AG09309 (cell line): ENCODE measurements at places on chromosomes 5 and 9.
A peak's percentile ranks its signal among the peaks of the same experiment; 100 is the strongest.

DNA sequence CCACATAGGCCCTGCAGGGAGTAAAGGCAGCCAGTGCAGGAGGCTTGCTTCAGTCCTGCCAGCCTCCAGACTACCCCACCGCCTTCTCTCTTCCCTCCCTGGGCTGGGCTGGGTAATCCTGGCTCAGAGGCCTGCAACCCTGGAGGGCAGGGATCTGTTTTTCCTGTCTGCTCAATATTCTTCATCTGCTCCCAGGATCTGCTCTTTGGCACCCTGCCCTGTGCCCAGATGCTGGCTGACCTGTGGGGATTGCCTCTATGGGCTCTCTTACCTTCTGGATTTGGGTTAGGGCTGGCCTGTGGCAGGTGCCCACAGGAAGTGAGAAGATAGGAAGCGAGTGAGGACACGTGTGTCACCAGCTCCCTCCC is 7.3 kb upstream of the ANGPTL2 start:
- DNase-seq, result no peak

- no peak for DNase-seq
Observed at GRCh38 chr5:115132465-115132864, 37.2 kb downstream of the TRIM36 start.

DNA sequence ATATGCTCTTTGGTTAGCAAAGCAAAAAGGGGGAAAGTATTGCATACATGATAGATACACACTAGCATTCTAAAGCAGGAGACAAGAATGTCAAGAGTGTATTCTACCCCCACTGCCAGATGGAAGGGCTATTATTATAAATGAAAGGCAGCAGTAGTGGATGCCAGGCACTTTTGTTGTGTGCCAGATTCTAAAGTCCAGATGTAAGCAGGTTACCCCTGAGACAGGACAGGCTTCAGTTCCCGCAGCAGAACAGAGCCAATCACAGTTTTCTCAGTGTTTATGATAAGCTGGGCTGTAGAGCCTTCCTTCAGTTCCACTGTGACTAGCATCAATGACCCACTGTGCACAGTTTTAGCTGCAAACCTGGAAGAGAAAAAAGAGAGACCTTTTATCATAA is 226.6 kb upstream of the TBCA start:
- no peak for DNase-seq

- no peak for DNase-seq
Observed at GRCh38 chr5:178323961-178324360, 91.4 kb upstream of the PHYKPL start.

DNA sequence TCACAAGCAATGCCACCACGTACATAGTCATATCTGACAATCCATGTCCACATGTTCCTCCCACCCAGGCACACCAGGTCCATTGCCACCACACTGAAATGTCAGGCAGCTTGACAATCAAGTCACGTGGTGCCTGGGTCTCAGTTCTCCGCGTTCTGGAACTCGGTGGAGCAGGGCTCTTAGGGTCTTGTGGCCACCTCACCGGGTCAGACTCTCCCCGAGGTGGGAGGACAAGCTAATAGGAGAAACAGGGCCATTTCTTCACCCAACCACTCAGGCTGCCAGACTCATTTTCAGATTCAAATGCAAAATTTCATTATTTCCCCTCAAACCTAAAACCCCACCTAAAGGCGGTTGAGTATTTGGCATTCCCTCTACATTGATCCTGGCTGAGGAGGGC is 200.5 kb upstream of the GAS1 start:
- no peak for DNase-seq

DNA sequence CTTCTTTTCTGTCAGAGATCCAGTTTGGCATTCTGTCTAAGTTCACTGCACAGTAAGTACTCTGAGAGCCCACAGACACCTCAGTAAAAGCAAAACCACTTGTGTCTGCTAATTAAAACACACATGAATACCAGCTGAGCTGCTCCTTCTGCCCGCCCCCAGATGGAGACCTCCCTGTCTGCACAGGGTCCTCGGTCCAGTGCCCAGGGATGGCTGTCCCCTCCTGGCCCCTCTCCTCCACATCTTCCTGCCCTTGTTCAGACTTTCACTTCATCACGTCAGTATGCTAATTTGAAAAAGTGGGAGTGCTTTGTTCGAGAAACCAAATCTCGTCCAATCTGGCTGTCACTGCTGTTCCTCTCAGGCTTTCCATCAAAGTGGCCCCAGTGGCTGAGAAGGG is 43.5 kb downstream of the LIX1 start:
- DNase-seq, result no peak

DNA sequence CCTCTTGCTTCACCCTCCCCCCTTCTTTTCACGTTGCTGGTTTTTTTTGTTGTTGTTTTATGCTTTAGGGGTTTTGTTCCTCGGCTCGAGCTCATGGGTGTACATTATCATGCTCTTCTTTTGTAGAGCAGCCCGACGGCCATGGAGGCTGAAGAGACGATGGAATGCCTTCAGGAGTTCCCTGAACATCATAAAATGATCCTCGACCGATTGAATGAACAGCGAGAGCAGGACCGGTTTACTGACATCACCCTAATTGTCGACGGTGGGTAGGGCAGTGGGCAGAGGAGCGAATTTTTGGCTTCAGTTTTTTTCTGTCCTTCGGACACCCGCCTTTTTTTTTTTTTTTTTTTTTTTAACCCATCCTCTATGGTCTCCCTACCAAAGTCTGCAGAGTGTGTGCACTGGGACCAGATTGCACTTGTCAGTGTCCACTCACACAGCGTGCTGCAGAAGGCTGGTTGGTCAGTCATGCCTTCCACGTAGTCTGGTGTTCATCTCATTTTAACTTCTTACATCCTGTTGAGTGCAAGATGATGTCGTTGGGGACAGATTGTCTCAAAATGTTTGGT is 1.3 kb downstream of the ZNF131 start:
- DNase-seq, result peak; percentile 8

DNA sequence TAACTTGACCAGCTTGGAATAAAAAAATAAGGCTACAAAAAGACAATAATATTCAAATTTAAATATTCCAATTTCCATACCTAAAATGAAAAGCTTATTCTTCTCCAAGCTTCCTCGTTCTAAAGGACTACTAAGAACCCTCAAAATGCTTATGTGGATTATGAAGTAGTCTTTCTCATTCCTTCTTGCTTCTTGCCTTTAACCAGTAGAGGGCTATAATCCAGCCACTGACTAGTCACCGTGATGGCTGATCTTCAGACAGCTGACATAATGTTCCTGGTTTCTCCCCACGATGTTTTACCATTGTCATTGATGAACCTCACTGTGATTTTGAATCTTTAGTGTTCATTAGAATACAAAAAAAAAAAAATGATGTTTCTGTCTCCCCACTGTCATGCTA is 515.3 kb downstream of the TLE1 start:
- no peak for DNase-seq

GRCh38 chr9:2879803-2880202 is 35.9 kb upstream of the PUM3 start:
- DNase-seq, result no peak

- DNase-seq, result no peak
Observed at GRCh38 chr5:141834331-141834730, 43.9 kb downstream of the PCDH1 start.

DNA sequence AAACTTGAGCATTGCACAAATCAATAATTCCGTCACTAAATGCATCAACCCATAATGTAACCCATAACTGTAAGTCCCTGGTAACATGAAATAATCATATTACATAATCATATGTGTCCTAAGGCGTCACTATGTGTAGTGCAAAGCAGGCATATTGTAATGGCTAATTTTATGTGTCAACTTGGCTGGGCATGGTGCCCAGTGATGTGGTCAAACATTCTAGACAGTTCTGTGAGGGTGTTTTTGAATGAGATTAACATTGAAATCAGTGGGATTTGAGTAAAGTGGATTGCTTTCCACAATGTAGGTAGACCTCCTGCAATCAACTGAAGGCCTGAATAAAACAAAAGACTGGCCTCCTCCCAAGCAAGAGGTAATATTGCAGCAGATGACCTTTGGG is 794.4 kb upstream of the ACO1 start:
- DNase-seq, result no peak

GRCh38 chr5:141507387-141508091 is 18.7 kb downstream of the PCDHGC5 start:
- no peak for DNase-seq

DNA sequence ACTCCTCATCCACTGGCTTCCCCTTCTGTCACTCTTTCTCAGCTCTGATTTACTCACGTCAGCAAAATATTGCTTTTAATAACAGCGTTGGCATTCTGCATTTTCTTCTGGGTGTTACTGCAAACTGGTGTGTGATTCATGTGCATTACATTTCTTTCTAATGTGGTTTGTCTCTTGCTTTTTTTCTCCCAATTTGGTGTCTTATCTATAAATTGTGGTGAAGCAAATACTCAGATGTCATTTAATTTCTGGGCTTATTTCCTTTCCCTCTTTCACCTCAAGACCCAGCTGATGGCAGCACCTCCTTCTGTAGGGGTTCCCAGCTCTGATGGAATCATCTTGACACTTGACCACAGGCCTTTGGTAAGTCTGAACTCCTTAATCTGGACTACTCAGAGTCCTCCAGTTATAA is 180.7 kb upstream of the ZNF618 start:
- DNase-seq, result no peak

GRCh38 chr5:78537821-78538220 is 110.8 kb downstream of the LHFPL2 start:
- DNase-seq, result no peak

GRCh38 chr5:131209506-131210150 is 38.9 kb downstream of the LYRM7 start:
- DNase-seq, result no peak

DNA sequence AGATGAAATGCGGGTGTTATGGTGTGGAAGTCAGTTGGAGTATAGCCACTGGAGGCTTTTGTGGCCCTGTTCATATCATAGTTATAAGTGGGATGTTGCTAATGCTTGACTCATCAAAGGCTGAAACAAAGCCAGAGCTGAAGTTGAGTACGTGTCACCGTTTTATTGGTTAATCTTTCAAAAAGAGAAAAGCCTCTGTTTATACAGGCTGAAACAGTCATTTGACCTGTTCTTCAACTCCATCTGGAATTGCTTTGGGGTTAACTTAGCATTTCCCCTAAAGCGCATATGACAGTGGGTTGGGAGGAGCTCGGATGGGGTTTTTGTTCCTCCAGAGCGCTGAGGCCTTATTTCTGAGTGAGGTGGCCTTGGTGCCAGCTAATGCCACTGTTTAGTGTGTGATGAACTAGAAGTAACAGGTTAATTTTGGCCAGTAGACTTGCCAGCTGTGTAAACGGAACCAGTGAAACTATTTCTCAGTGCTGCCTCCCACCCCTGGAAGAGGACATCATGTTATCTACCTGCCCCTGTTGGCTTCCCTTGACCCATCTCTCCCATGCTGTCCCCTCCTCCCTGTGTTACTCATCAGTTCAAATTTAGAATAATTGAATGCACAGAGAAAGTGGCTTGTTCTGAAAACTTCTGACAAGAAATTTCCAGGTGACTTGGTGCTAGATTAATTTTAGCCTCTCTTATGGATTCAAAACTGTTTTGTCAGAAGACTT is 34.2 kb downstream of the MTAP start:
- DNase-seq, result peak; percentile 98

GRCh38 chr5:33379757-33380156 is 61.0 kb upstream of the TARS1 start:
- no peak for DNase-seq

- no peak for DNase-seq
Observed at GRCh38 chr9:129109537-129109903, 1.1 kb downstream of the CRAT start.

DNA sequence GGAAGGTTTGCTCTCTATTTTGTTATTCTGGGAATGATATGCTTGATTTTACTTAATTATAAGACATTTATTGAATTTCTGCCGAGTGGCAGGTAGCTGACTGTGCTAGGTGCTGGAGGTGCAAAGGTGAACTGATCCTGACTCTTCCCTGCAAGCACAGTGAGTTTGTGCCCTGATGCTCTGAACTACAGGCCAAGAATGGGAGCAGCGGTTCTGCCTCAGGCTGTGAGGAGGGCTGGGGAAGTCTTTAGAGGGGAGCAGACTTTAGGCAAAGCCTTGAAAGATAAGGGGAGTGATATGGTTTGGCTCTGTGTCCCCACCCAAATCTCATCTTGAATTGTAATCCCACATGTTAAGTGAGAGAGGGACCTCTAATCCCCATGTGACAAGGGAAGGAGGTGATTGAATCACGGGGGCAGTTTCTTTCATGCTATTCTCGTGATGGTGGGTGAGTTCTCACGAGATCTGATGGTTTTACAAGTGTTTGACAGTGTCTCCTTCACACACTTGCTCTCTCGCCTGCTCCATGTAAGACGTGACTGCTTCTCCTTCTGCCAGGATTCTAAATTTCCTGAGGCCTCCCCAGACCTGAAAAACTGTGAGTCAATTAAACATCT is 73.1 kb downstream of the NDFIP1 start:
- no peak for DNase-seq

- no peak for DNase-seq
Observed at GRCh38 chr5:112697833-112698232, 39.9 kb upstream of the APC start.

DNA sequence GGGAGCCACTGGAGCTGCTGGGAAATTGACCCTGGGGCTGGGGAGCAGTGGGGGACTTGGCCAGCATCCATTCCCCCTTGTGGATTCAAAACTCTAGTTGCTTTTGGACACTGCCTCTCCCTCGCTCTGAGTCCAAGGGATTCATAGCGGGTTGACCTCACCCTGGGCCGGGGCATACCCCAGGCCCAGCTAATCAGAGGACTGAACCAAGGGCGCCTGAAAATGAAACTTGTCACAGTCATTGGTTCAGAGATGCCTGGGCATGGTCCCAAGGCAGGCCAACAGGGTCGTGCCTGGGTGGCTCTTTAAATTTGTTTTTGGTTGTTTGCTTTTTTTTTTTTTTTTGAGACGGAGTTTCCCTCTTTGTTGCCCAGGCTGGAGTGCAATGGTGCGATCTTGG is 22.6 kb downstream of the STK10 start:
- DNase-seq, result no peak

DNA sequence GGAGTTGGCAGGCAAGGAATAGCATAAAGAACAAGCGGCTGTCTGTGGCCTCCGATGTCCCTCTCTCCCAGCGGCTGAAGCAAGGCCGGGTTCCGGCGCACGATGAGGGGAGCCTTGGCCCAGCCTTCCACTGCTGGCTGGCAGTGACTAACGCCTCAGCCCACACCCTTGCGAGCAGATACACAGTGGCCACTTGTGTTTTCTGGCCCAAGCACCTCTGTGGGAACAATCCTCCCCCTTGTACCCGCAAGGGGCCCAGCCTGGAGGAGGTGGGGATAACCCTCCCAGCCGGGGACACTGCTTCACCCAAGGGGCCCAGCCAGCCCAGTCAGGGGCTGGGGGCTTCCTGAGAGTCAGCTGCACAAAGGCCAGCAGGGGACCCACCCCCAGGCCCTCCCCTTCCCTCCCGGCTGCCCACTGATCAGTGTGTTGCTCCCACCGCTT is 23.2 kb downstream of the STK10 start:
- no peak for DNase-seq

DNA sequence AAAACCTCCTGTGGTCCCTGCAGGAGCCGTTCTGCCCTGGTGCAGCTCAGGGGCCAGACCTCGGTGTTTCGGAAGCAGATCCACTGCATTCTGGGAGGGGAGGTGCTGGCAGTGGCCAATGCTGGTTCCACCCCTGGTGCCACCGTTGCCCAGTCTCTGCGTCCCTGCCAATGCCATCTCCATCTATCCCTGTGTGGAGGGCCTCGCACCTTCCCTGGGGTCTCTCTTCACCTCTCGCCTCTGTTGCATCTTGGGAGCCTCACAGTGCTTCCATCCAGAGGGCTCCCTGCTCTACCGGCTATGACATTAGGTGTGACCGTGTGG is 15.3 kb downstream of the NCS1 start:
- DNase-seq, result no peak
